ENCODE measurements at places on chromosomes 2 and 18.

- DNase-seq = no peak
Measured at GRCh38 chr2:198498516-198498915, 694.1 kb downstream of the PLCL1 start.

DNA sequence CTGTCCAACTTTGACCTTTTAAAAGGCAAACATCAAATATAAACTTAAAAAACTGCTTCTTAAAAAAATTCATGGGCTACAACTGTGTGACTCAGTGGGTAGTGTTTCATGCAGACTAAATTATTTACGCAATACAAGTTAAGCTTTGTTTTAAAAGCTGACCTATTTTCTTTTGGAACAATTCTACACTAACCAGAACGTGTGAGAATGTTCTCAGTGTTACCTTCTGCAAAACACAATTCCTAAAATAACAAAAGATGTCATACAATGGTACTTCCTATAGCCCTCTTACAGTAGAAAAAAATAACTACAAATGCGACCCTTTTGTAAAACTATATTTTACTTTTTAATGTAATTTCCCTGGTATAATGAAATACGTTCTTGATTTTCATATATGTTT, 793.8 kb upstream of the FSHR start:
- DNase-seq = no peak

DNA sequence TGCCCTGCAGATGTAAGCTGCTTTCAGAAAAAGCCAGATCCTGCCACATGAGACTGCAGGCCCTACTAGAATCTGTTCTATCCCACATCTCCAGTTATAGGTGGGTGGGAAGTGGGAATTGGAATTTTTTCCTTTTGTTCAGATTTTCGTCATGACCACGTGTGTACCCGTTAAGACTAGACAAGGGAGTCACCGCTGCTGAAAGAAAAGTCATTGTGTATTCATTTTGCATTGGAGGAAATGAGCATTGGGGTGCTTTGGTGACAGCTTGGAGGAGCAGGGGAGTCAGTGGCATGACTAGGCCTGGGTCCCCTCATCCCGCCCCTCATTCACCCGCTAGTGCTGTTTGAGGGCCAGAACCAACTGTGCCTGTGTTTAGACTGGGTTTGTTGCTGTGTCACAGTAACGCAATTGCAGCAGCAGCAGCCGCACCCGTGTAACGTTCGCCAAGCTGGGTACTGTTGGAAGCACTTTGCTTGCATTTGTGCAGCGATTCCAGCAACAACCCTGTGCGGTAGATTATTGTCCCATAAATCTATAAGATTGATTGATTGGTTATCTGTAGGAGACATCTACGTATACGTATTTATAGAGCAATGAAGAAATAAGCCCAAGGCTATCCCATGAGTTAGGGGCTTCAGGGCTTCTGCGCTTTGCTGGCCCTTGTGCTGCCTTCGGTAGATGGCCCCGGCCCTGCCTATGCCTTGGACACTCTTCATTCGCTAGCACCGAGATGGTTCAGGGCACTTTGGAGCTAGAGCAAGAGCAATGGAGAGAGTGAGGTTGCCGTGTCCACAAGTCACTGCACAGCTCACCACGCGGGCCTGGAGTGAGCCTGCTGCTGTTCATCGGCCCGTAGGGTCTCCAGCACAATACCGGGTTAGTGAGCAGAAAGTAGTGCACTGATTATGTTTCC, 194.9 kb downstream of the AGAP1 start:
- no peak for DNase-seq

DNA sequence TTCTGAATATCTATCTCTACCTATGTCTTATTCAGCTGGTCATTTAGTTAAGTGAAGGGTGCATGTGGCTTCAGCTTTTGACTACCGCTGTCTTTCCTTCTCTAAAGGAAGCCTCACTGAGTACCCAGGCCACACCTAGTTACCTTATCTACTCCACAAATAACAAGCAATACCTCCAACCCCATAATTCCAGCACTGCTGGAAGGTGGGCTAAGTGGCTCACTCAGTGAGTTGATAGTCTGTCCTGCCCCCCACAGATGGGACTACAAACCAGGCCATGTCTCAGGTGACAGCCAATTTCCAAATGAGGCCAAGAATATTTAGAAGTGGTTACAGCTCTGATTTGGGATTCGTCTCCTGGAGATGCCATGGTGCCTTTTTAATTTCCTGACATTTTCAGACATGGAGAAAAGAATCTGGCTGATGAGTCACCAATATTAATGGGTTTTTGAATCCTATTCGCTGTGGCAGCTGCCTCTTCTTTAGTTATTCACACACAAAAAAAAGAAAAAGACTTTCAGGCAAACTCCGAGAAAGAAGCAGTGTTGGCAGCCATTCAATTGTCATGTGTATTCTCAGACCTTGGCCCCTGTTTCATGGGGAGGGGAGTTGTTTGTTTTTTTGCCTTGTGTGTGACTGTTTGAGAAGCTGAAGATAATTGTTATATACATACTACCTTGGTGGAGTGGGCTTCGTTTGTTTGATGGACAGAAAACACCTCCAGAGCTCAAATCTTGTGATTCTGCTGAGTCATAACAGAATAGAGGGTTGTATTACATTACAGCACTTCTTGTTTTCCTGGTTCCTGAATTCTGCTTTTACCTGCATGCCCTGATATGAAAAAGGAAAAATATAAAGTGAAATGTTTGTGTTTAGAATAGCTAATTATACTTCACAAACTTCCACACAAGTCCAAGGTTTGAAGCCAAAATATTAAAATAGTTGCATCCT, 64.2 kb downstream of the SCG2 start:
- no peak for DNase-seq

DNA sequence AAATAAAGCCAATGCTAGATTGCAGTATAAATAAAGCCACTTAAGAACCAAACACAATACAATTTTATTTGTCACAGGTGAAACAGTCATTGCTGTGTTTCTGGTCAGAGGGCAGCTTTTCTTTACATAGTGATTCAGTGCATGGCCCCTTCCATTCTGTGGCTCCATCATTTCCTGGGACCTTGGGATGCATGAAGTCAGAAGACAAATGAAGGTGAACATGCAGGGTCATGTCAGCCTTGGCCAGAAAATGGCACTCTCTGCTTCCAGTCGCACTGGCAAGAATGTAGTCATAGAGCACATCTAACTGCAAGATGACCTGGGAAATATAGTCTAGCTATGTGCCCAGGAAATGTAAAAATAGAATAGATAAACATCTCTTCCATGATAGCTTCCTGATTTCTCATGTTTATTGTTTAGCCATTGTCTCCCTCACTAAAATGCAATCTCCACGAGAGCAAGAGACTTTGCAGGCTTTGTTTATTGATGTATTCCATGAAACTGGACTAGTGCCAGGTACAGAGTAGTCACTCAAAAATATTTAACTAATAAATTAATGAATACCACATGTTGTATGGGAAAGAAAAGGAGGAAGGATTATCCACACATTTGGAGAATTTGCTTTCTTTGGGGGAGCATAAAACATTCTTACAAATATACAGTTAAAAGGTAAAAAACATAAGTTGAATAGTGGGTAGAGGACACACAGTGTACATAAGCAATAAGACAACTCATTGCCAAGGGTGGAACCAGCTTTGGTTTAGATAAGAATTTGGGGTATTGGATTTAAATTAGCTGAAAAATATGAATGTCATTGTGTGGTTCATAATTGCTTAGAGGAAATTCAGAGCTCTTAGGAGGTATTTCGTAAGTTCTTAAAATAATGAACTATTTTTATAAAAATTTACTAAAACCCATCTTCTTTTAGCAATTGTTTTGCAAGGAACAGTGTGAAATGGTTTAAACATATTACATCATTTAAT, 343.8 kb downstream of the PID1 start:
- no peak for DNase-seq

DNA sequence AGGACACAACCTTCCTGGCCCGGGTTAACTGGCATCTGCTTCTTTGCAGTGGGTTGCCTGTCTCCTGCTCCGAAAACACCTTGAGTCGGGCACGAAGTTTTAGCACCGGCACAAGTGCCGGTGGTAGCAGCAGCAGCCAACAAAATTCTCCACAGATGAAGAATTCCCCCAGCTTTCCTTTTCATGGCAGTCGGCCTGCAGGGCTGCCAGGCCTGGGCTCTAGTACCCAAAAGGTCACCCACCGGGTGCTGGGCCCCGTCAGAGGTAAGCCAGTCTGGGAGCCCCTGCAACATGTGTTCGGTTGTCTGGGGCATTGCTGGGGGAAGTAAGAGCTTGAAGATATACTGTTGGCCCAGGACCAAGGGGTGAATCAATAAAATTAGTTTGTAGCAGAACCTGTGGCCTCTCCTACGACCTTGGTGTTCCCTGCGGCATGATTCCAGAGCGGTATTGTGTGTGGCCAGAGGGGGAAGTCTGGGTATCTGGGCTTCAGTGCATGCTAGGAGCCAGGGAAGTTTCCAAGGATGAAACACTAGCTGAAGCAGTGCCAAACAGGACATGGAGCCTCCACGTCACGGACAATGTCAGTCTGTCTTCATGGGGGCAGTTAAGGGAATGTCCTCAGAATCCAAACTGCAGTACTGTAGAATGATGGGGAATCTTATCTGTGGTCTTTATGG, 7.8 kb downstream of the AGBL5 start:
- no peak for DNase-seq

DNA sequence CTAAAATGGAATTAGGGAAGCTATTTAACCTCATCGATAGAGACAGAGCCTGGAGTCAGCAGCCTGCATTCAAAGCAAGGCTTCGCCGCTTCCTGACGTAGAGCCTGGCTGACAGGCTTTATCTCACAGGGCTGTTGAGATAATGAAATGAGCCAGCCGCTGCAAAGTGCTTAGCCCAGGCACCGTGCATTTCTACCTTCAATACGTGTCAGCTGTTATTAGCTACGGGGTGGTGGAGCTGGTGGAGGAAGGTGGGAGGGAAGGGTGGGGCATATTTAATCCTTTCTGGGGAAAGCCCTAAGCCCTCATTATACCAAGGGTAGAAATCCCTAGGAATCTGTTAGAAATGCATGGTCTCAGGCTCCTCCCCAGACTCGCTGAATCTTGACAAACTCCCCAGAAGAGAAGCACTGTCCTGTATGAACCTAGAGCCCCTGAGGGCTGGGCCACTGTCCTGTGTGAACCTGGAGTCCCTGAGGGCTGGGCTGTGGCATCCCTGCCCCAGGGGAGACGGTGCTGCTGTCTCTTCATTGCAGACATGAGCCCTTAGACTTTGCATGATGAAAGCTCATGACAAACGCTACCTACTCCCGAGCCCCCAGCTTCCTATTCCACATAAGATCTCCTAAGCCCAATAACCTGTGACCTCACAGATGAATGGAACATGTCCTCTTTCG, 72.4 kb downstream of the ALPK2 start:
- no peak for DNase-seq

DNA sequence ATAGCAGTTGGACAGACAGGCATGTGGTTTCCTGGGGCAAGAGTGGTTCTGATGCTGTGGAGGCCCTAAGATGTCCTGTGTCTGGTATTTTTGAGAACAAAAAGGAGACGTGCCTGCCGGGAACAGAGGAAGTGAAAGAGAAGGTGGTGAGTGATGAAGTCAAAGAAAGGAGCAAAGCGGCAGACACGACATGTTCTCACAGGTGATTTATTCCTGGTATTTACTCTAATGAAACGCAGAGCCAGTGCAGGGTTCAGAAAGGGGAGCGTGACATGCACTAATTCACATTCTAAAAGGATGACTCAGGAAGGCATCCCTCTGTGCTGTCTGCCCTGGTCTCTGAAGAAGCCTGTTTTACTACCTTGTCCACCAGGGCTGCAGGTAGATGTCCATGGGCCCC, 211.0 kb downstream of the KCNE4 start:
- DNase-seq = no peak

GRCh38 chr2:75634945-75635344, 11.6 kb upstream of the MRPL19 start:
- DNase-seq = no peak

DNA sequence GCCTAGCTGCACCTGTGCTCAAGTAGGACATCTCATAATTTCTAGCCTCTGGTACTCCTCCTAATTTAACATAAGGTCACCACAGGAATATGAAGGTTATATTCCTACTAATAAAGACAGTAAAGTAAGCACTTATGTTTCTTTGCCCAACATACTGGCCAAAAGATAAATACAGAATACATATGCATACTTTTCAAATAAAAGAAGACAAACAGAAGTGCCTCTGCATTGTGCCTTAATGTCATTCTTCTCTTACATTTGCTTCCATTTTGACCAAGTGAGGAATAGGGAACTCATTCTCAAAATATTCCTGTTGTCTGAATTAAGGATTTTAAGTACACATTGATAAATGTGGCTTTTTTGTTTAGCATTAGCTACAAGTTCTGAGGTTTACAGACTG, 5.6 kb downstream of the BCL11A start:
- DNase-seq = no peak

- no peak for DNase-seq
Measured at GRCh38 chr2:101696272-101697123, 1.0 kb upstream of the MAP4K4 start.

DNA sequence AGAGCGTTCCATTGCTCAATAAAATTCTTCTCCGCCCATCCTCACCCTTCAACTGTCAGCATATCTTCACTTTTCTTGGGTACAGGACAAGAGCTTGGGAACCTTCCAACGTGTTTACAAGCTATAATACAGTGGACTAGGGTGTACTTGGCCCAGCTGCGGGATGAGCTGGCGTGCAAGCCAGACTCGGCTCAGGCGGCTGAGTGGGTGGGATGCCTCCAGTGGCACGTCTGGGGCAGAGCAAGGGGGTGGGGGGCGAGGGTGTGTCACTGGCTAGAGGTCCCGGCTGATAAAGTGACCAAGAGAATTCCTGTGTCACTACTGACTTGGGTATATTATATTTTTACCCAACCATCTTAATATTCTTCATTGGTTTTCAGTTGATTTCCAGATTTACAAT, 179.7 kb downstream of the EVA1A start:
- no peak for DNase-seq

DNA sequence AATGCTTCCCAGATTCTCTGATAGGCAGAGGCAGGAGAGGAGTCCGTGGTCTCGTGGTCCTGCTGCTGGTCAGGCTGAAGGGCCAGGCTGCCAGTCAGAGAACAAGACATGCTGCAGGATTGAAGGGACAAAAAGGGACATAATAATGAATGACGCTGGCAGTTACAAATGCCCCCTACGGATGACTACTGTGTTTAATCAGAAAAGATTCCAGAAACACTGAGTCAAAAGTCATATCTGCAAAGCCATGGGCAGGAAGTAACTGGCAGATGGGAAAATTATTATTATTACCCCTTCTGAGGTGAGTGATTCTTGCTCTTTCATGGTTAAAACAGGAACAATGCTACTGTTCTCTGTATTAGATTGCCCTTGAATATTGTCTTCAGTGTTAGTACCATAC, 19.0 kb downstream of the LCT start:
- DNase-seq = no peak

DNA sequence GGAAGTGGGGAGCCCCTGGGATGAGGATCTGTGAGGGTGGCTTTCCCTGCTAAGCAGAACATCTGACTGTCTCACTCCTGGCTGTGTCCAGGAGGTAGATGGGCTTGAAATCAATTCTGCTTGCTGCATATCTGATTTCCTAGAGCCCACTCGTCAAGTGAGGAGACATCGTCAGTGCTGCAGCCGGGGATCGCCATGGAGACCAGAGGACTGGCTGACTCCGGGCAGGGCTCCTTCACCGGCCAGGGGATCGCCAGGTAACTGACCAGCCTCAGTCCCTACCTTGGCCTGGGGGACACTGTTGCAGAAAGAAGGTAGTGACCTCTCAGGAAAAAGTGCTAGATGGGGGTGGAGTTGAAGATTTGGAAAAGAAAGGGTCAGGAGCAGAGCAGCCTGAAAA, 31.3 kb downstream of the CNGA3 start:
- DNase-seq = no peak

Data from esophagus squamous epithelium (tissue), 5 donors.